ENCODE measurements at places on chromosomes 4 and X.

DNA sequence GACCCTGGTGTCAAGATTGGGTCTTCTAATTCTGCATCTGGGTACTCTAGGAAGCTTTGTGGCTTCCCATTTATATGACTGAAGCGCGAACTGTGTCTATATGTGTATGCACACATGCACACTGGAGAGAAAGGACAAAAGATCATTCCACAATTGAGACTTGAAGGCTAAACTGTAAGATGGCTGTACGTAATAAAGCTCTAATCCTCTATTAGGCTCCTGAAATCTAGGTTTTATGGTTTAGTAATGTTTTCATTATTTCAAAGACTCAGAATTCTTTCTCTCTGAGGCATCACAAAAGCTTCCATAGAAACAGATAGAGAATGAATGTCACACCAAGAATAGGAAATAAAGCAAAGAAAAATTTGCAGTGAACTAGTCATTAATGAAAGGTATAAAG is 320.7 kb upstream of the FTHL17 start:
- no peak for DNase-seq

- no peak for DNase-seq
Measured at GRCh38 chrX:111129921-111130320, 33.9 kb downstream of the PAK3 start.

GRCh38 chr4:83809581-83809980 is 273.7 kb downstream of the GPAT3 start:
- DNase-seq, result no peak

DNA sequence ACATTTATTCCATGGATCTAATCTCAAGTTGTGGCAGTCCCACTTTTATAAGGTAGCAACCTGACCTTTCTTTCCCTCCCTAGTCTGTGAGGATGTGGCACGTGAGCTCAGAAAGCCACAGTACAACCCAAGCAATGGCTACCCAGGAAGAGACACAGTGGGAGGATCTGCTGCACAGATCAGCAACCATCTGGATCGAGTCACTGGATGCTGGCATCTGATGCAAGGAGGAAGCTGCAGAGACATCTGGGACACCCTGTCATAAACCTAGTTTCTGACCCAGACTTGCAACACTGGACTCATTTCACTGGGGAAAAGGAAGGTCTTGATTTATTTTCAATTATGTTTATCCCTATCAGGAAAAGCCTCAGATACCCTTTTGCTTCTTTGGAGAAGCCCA is 327.1 kb downstream of the PAPSS1 start:
- DNase-seq, result no peak

DNA sequence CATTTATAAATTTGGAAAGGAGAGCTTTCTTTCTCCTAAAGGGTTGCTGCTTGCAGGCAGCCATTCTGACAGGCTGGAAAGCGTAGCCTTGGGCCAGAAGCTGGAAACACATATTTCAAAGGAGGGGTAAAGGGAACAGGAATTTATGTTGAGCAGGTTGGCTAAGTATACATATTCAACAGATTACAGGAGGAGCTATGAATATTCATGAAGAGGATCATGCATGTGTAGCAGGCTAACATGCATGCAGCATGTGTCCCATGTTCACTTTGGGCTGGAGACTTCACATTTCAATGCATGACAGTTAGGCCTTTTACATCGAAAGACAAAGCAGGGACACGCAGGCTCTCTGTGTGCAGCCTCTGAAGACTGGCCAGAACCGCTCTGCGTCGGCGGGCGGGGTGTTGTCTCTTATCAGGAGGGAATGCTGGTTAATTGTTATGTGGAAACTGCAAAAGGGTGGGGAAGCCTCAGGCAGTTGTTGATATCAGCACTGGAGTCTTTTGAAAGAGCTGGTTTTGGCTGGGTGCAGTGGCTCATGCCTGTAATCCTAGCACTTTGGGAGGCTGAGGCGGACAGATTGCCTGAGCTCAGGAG is 31.5 kb downstream of the CASP3 start:
- no peak for DNase-seq

- no peak for DNase-seq
Measured at GRCh38 chr4:137676357-137676998, 144.2 kb upstream of the PCDH18 start.

DNA sequence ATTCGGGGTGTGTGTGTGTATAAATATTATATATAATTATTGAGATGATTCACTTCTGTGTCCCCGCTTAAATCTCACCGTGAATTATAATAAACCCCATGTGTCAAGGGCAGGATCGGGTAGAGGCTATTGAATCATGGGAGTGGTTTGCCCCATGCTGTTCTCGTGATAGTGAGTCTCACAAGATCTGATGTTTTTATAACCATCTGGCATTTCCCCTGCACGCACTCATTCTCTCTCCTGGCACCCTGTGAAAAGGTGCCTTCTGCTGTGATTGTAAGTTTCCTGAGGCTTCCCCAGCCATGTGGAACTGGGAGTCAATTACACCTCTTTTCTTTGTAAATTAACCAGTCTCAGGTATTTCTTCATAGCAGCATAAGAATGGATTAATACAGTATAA is 851.4 kb upstream of the AGA start:
- no peak for DNase-seq

- no peak for DNase-seq
Measured at GRCh38 chrX:20523626-20524312, 257.1 kb upstream of the RPS6KA3 start.

DNA sequence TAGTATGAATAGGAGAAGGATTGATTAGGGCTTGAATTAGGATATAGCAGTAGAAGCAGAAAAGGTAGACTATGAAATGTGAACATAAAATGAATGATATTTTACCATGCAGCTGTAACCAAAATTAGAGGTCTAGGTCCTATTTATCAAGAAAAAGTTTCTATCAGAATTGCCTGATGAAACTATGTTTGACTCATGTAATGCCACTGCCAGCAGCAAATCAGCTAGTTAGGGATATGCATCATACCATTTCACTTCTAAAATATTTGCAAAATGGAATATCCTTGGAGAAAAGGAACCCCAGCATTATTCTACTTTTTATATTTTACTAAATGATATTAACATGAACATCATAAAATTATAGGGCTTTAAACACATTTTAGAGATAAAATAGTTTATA is 188.4 kb downstream of the WDFY3 start:
- DNase-seq, result no peak

GRCh38 chrX:2383735-2384134 is 117.0 kb downstream of the DHRSX start:
- no peak for DNase-seq

- DNase-seq, result no peak
Measured at GRCh38 chrX:149312988-149313387, 192.1 kb downstream of the IDS start.

DNA sequence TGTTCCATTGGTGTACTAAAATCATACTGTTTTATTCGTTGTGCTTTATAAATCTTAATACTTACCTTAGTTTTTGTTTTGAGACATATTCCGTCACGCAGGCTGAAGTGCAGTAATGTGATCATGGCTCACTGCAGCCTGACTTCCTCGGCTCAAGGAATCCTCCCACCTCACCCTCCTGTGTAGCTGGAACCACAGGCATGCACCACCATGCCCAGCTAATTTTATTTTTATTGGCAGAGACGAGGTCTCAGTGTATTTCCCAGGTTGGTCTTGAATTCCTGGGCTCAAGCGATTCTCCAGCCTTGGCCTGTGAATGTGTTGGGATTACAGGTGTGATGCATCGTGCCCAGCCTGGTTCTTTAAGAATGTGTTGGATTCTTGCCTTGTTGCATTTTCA is 24.4 kb upstream of the DCK start:
- DNase-seq, result no peak

DNA sequence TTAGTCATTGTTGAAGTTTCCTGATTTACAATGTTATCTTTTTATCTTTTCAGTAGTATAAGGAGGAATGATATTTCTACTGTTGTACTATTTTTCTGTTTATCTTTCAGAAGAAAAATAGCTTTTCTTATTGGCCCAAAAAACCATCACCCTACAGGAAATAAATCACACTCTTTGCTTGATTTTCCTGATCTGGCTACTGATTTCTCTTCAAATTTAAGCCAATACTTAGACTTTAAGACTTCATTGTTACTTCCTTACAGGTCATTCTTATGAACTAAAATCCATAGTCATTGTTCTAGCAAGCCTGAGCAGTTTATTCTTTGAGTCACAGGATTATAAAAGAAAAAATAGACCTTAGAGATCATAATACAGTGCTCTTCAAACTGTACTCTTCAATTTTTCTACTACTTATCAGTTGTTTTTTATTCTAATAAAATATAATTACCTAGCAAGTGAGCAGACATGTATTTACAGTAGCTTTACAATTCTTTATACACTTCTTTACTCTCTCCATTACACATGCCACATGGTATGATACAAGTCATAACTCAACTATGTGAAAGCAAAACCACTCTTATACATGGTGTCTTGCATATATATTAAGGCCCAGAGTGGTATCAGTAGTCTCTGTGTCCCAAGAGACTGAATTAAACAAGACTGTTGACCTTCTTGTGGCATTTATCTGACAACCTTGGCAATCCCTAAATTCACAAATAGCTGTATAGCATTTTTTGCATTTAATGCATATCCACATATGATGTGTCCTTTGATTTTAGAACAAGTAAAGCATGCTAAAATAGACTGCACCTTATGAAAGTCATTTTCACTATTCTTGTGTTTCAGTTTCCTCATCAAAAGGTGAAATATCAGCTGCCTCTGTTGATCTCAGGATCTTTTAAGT is 47.9 kb downstream of the TET2 start:
- no peak for DNase-seq

DNA sequence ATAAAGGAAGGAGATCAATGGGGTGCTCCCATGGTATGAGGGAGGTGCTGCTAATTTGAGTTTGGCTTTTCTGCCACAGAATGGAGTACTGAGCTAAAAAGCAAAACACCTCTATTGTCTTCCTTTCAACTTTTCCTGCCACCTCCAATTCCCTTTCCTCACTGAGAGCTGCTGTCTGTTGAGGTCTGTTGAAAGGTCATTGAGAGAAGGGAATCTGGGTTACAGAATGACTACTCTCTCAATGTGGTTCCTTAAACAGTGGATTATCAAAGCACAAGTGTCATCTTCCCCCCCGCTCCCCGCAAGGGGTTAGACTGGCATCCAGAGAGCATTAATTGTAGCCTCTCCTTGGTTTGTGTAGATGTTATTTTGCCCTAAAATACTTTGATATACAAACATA is 10.7 kb downstream of the USP9X start:
- no peak for DNase-seq

DNA sequence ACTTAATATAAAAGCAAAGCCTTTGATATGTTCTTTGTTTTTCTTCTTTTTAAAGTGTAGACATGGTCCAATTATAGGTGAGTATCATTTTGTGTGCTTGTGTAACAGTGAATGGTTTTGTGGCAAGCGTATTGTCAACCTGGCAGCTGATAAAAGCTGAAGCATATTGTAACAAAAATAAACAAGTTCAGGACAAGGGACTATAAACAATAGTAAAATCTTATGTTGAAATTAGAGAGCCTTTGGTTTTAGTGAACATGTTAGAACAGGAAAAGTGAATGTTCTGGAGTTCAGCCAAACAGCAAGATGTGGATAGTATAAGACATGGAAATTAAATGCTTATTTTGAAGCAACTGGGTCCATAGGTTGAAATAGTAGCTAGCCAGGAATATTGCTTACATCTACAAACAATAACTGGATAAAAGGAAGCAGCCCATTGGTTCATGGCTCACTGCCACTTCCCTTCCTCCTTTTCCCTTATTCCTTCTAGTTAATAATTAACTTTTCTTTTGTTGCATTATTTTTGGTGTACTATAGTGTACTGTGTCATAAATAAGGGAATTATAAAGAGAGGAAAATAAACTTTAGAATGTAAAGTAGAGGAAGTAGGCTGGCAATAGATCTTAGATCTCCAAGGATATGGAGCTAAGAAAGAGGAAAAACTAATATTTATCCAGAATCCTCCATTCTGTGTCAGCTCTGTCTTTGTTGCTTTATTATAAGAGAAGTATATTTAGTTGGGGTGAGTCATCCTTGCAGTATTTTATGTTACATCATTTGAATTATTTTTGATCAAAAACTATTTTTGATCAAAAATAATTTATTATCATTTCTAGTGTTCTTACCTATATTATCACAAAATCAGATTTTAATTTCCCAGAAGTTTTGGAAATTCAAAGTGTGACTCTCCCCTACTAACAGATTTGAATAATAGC is 65.6 kb downstream of the MRPL1 start:
- no peak for DNase-seq

GRCh38 chrX:100650841-100651240 is 6.8 kb downstream of the SRPX2 start:
- no peak for DNase-seq

DNA sequence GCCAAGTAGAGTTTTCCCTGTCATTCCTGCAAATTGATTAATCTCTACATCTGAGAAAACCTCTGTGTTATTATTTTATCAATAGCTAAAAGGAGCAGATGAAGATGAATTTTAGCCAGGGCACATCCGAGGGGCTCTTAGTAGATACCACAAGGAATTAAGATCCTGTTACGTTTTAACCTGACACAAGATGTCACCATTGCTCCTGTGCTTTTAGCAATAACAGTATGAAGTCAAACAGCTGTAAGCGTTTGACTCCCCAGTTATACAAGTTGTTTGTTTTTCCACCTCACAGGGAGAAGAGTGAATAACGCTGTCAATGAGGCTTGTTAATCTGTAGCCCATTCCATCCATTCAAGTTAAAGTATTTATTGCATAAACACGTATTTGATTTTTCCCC is 76.0 kb upstream of the AP1S2 start:
- DNase-seq, result no peak

DNA sequence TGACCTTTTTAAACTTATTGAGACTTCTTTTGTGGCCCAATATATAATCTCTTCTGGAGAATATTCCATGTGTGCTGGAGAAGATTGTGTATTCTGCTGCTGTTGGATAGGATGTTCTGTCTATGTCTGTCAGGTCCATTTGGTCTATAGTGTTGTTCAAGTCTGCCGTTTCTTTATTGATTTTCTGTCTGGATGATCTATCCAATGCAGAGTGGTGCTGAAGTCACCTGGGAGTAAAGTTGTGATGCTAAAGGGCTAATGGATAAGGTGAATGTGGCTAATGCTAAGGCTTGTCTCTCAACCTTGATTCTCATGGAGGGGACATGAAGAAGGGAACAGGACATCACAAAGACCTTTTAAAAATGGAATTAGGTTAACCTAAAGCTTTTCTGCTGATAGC is 72.0 kb upstream of the AP1S2 start:
- no peak for DNase-seq

- DNase-seq, result no peak
Measured at GRCh38 chrX:14660970-14661369, 131.6 kb downstream of the GLRA2 start.

DNA sequence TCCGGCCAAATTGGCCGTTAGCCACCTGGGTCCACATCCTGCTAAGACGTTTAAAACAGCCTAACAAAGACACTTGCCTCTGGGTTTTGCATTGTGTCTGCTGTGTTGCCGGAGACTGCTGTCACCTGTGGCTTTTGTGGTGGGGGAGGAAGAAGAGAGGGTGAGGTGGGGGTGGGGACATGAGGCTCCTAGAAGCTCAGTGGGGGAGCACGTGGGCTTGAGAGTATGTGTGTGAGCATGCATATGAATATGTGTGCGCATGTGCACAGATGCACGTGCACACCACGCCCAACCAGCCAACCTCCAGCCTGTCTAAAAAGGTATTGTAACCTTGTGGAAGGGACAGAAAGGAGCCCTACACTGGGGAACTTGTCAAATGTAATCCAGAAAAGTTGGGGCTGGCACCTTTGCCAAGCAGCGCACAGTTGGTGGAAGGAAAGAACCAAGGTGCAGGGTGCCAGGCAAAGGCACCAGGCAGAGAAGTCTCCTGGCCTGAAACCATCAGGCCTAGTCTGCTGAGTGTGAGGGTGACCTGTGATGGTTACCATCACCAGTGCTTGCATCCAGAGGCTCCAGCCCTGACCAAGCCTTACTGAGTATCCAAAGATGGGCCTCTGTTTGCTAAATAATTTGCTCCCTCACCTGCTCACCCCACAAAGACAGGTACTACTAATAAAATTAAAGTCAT is 10.1 kb upstream of the SASH3 start:
- peak; percentile 67 for DNase-seq
